ENCODE measurements at places on chromosomes 12 and 14.

GRCh38 chr14:68569970-68570409 lies 222.9 kb downstream of the ZFP36L1 start:
- no peak for DNase-seq

DNA sequence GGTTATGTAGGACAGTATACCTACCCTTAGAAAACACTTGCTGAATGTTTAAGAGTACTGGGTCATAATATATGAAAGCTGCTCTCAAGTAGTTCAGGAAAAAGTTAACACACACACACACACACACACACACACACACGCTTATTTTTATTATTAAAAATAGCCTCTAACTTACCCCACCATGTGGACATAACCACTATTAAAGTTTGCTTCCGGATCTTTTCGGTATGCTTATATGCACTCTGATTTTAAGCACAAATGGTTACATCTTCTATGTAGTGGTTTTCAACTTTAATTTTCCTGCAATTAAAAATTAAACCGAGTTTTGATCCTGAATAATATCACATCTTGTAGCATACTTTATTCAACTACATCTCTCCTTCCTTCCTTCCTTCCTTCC lies 84.9 kb upstream of the TRAF3 start:
- DNase-seq = no peak

GRCh38 chr12:108299516-108299915 lies 39.6 kb downstream of the CMKLR1 start:
- no peak for DNase-seq

- no peak for DNase-seq
These were observed 9.0 kb upstream of the MLEC start for GRCh38 chr12:120677765-120678473.

DNA sequence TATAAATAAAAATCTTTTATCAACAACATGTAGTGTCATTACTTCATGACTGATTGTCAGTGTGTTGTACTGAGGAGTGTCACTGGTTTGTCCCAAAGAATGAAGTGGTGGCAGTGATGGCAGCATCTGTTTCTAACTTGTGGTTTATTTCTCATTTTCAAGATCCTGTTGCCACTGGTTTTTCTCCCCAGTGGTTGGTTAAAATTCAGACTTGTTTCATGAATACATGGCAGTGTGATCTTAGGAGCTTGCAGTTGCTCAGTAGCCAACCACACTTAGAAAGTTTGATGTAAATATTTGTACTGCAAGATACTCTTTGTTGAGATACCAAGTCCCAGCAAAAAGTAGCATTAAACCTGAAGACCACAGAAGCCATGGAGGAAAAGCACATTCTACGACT lies 69.8 kb downstream of the PLEKHA5 start:
- DNase-seq = no peak

- DNase-seq = no peak
These were observed 57.3 kb upstream of the ATF1 start for GRCh38 chr12:50706606-50707005.

DNA sequence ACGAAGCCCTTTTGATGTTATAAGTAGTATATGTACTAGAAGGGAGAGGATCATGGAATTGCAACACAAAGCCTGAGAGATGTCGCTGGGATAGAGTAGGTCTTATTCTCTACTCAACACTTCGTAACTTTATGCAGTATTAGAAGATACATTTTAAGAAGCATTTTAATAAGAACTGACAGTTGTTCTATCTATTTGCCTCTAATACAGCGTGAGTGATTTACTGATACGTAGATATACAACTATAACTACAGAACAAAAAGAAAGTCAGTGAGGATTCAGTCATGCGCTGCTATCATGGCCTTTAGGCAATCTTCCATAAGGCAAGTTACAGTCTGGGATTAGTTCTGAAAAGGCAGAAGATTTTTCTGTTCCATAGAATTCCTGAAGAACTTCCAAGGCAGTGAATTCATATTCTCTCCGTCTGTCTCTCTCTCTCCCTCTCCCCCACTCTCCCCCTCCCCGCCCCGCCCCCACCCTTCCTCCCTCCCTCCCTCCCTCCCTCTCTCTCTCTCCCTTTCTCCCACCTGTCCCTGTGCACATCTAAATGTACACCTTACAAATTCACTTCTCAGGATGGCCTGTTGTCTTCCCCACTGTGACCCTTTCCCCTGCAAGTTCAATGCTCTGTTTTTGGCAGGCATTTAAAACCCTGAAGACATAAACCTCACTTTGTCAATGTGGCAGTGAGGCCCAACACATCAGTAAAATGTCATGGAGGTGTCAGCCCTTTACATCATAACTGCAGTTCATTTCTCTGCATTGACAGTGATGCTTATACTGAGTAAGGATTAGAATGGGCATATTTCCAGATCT lies 470.6 kb downstream of the EGLN3 start:
- DNase-seq = no peak

GRCh38 chr12:82176026-82176425 lies 182.2 kb downstream of the CCDC59 start:
- no peak for DNase-seq

- DNase-seq = no peak
These were observed 406.4 kb downstream of the NRXN3 start for GRCh38 chr14:78576437-78577166.

DNA sequence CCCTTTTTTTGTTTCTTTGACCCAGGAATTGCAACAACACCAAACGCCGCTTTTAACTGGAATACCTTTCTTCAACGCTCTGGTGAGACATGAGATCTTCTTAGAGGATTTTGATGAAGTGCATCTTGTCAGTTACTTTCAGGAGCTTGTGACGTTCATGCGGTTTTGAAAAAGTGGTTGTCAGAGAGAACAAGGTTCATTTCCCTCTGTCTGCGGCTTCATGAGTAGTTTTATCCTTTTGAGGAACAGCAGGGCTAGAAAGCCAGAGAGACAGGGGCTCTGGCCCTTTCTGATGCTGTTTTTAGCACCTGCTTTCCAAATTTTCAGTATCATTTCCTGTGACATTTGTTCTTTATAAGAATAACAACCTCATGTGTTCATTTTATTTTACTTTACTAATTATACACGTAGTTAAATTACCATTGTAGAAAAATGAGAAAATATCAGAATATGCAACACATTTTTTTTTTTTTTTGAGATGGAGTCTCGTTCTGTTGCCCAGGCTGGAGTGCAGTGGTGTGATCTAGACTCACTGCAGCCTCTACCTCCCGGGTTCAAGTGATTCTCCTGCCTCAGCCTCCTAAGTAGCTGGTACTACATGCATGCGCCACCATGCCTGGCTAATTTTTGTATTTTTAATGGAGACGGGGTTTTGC lies 61.8 kb downstream of the GLT1D1 start:
- DNase-seq = no peak

DNA sequence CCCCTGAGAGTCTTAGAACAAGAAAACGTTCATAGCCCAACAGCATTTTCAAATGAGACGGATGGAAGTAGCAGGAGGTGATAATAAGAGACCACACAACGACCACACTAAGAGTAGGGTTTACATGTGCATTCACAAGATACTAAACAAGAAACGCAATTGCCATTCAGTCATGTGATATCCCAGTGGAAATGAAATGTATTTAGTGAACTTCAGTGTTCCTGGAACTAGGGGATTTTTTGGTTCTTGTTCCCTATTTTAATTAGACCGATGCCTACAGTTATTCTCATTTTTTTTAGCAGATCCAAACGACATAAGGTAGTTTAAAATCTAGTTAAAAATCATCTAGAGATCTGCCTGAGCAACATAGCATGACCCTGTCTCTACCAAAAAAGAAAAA lies 150.0 kb downstream of the GPR65 start:
- no peak for DNase-seq

GRCh38 chr12:2344885-2345284 lies 292.1 kb downstream of the CACNA1C start:
- DNase-seq = no peak

DNA sequence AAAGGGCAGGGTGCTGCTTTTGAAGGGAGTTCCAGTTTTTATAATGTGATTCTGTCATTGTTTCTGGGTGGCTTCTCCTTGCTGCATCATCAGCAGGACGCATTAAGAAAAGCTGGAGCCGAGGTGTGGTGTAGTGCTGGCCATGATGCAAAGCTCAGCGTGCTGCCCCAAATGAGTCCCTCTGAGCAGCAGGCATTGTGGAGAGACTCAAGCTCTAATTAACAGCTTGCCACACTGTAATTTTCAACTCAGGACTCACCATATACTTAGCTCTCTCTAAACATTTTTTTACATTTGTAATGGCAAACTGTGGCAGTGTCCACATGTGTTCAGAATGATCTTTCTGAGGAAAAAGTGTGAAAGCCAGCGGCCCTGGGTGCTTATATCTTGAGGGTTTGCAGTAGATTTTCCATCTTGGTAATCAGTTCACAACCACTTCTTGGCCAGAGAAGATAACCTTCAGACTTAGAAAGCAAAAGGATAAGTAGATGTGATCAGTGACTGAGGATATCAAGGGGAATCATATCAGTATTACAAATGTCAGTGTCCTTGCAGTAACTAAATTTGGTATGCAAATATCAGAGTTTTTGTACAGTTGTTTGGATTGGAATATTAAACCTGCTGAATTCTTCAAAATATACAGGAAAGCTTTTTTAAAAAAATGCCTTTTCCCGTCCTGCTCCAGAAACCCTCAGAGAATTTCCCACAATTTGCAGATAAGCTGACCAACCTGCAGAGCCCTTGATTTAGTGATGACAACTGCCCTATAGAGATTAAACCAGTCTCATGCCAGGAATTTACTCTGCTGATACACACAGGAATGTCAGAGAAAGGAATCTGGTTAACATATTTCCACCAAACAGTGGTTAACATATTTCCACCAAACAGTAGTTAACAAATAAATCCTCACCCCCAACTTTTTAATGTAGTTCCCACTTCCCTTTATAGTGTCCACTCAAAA lies 63.6 kb downstream of the DAAM1 start:
- no peak for DNase-seq

DNA sequence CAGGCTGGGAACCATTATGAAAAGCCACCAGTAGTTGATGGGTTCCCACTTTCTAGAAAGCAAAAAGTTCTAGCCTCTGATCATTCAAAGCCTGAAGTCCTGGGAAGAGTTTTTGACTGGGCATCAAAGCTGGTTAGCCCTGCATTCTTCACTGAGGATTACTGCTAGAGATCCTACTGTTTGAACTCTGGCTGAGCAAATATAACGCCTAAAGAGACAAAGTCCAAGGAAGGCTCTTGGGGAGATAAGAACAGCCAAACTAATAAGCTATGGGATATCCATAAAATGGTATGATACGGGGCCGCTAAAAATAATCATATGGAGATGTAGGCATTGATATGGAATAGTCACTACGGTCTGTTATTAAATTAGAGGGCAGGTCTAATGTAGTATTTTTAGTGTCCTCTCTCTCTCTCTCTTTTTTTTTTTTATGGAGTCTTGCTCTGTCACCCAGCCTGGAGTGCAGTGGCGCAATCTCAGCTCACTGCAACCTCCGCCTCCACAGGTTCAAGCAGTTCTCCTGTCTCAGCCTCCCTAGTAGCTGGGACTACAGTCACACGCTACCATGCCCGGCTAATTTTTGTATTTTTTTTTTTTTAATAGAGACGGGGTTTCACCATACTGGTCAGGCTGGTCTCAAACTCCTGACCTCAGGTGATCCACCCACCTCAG lies 35.5 kb downstream of the PLXNC1 start:
- DNase-seq = no peak

DNA sequence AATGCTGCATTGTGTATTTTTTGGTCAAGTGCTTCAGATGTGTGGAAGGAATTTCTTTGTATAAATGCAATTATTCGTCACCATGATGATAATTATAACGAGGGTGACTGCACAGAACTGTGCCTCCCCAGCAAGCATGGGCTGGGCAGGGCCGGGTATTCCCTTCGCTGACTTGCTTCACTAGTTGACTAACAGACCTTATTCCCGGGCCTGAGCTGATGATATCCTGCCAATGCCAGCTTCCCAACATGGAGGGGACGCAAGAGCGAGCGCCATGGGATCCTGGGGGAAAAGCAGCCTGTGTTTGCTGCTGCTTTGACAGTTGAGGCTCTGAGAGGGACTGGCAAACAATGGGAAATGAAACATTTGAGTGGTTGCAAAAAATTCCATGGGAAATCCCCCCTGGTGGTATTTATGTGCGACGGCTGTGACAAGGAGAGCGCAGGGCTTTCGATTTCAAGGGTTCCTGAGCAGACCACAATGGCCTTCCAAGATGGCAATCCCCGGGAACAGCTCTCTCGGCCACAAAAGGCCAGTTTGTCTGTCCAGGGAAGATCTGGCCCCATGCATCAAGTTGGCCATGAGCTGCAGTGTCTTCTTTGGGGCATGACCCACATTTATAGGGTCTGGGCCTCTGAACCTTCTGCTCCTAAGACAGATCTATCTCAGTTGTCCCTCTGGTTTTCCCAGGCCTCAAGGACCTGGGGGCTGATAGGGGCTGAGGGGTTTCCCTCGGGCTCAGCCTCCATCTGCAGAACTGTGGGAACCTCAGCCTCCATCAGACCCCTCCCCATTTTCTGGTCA lies 21.9 kb upstream of the MAP1LC3B2 start:
- DNase-seq = no peak

DNA sequence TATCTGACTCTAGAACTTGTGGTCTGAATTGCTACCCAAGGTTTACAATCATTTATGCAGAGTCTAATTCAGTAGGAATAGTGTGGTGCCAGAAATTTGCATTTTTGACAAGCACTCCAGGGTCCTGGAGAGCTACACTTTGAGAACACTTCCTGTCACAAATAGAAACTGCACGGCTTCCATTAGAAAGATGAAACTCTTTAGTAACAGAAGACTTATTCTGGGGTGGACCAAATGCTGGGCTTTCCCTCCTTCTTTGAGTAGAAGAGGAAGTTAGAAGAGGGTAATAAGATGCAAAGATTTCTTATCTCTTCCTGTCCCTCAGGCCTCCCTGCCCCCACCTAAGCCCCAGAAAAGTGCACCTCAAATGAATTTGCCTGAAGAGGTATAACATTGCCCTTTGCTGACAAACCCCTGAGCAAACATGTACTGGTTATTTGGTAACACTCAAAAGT lies 28.4 kb downstream of the DGLUCY start:
- no peak for DNase-seq

- DNase-seq = no peak
These were observed 11.9 kb downstream of the PTGDR start for GRCh38 chr14:52279408-52279807.

DNA sequence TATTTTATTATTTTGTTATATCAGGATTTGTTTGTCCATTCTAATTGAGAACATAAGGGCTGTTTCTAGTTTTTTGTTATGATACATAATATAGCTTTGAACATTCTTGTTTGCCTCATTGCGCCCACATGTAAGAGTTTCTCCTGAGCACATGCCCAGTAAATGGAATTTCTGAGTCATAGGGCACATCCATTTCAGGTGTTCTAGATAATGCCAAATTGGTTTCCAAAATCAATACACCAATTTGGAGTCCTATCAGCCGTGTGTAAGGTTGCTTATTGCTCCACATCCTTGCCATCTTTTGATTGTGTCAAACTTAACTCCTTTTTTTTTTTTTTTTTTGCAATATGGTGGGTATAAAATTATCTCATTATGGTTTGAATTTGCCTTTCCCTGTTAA lies 97.9 kb upstream of the RESF1 start:
- DNase-seq = no peak

GRCh38 chr14:96189281-96189711 lies 15.3 kb upstream of the BDKRB2 start:
- DNase-seq = no peak

DNA sequence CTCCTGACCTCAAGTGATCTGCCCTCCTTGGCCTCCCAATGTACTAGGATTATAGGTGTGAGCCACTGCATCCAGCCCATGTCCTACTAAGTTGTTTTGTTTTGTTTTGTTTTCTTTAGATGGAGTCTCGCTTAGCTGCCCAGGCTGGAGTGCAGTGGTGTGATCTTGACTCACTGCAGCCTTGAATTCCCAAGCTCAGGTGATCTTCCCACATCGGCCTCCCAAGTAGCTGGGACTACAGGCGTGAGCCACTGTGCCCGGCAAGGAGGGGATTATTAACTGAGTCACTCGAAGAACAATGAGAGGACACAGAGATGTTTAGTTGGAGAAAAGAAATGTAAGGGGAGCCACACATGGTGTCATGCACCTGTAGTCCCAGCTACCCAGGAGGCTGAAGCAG lies 18.0 kb upstream of the ERBB3 start:
- DNase-seq = no peak
